ENCODE measurements at places on chromosomes 6 and 20.

DNA sequence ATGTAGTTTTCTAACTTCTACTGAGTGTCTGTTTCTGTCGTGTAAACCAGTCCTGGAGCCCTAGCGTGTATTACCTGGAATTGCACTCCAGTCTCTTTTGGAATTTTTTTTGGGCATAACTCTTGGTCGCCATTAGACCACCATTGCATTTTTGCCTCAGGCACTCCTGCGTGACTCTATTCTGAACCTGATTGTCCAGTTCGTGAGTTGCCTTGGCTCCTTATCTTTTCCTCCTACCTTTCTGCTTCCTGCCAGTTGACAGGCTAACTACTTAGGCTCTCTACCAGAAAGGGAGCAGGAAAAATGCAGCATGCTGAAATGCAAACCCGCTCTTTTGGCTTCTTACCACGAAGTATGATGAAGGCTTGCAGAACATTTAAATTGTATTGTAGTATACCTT, 490.9 kb upstream of the SOX4 start:
- no peak for DNase-seq

- DNase-seq, result no peak
Observed at GRCh38 chr20:57930351-57930750, 220.5 kb upstream of the PMEPA1 start.

GRCh38 chr6:126156973-126157372, 170.6 kb downstream of the TRMT11 start:
- DNase-seq, result no peak

DNA sequence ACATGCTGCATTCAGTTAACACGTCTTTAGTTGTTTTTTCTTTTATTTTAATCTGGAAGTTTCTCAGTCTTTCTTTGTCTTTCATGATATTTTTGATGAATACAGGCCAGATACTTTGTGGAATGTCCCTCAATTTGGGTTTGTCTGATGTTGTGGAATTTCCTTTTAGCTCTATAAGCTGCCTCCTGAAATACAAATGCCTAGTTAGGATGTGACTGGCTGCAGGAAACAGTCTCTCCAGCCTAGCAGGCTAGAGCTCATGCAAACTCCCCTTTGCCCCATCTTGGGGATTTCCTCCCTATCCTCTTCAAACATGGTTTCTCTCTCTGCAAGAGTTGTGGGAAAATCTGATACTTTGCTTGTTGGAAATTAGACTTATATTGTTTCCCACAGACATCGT, 89.3 kb upstream of the JAG1 start:
- DNase-seq, result no peak

DNA sequence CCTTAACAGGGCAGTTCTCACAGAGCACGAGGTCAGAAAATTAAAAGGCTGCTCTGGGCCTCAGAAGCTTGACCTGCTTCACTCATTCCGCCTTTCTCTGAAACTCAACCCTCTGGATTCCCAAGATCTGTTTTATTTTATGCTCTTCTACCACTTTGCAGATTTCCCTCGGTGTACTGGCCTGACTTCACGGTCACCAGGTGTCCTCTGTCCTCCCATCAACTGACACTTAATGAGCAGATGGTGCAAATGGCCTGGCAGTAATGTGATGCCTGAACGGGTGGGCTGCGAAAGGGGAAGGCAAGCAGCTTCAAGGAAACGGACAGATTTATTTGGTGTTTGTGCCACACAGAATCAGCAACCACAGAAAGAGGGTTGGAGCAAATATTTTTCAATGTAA, 169.7 kb upstream of the TFAP2D start:
- no peak for DNase-seq

GRCh38 chr20:31925631-31926030, 26.2 kb downstream of the PDRG1 start:
- no peak for DNase-seq

Measured in stimulated activated CD8-positive, alpha-beta memory T cell treated with anti-CD3 and anti-CD28 coated beads, Interleukin-2, amount 100 ng/mL, for 1 hour (primary cell).